ENCODE measurements at places on chromosomes 16 and 17.

DNA sequence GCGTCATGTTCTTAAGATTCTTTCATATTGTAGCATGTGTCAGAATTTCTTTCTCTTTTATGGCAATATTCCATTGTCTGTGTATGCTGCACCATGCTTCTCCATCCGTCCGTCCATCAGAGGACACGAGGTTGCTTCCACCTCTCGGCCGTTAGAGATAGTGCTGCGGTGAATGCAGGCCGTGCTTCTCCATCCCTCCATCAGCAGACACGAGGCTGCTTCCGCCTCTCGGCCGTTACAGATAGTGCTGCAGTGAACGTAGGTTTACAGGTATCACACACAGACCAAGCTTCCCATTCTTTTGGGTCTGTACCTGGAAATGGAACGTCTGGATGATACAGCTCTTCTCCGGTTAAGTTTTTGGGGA lies 113.5 kb downstream of the CMIP start:
- no peak for DNase-seq

DNA sequence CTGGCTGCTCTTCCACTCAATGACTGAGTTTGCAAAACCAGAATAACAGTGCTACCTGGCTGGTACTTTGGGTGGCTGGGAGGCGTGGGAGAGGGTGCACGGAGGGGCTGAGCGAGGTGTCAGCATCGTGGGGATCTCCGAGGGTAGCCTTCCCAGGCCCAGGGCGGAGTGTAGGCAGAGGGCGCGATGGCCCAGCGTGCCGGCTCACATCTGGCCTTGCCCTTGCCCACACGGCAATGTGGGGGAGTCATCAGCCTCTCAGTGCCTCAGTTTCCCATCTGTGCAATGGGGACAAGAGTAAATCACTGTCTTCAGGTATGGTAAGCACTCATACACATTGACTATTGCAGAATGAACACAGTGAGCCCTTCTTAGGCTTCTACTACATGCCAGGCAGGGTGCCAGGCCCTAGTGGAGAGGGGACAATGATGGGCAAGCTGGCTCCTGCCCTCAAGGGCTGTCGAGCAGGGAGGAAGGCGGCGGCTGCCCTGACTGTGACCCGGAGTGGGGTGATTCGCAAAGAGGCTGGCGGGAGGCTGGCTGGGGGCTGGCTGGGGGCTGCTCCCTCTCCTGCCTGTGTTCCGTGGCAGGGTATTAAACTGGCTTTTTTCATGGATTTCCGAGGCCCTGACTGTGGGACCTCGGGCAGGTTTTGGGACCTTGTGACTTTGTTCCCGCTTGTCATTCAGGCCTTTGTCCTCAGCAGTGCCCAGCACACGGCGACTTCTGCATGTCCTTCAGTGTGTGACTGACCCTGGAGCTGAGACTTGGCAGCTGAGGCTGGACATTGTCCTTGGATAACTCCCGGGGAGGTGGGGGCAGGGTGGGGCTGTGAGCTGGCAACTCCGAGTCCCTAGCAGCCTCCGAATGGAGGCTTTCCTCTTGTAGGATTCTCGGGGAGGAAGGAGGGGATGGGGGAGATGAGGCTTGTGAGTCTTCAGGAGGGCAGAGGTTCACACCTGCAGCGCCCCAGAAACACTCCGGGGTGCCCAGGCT lies 243.1 kb downstream of the SEC14L1 start:
- DNase-seq: no peak

- DNase-seq: no peak
These were observed 19.7 kb downstream of the QPRT start for GRCh38 chr16:29698484-29699323.

DNA sequence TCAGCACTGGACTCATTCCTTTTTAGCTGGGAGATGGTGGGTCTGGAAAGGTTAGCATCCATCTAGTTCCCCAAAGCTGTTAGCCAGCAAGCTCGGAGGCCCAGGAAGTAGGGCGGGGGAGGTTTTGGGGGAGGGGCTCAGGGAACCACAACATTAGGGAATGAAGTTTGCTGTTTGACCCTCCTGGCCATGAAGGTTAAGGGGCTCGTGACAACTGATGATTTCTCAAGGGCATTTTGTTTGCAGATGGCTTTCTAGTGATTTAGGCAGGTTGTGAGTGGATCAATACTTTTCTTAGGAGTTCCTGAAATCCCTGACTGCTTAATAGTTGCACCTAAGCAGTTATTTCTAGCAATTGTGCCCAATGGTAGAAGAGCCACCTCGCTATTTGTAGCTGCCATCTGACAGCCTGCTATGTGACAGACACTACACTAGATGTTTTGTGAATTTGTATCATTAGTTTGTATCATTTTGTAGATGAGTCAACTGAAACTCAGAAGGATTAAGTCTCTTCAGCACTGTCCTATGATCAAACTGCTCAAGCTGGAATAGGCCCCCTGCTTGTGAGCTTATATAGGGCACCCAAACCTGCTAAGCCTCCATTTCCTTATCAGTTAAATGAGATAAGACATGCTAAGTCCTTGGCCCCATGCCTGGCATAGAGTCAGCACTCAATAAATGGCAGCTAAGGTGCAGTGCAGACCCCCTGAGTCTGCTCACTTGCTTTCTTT lies 146.4 kb downstream of the IRX3 start:
- no peak for DNase-seq

DNA sequence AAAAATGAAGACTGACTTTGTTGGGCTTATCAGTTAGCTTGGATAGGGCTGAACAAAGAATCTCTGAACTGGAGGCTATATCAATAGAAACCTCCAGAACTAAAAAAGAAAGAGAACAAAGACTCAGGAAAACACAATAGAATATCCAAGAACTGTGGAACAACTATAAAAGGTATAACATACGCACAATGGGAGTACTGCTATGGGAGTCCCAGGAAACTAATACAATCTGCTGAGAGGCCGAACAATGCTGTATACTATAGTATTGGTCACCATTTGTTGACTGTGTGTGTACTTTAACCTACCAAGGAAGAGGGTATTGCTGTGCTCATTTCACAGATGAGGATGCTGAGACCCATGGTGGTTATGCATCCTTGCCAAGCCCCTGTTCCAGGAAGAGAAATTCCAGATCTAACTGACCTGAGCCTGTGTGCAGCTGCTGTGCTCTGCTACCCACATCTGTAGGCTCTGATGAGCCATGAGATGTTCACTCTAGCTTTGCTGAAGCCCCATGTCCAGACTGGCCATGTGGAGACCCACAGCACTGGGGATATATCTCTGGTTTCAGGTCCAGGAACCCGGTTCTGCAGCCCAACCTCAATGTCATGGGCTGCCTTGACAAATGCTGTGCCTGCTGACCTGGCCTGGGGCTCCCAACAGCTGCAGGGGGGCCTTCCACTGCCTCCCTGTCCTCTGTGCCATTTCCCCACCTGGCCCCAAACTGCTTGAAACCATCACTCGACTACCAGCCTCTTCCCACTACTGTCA lies 254.3 kb upstream of the TNRC6C start:
- no peak for DNase-seq

DNA sequence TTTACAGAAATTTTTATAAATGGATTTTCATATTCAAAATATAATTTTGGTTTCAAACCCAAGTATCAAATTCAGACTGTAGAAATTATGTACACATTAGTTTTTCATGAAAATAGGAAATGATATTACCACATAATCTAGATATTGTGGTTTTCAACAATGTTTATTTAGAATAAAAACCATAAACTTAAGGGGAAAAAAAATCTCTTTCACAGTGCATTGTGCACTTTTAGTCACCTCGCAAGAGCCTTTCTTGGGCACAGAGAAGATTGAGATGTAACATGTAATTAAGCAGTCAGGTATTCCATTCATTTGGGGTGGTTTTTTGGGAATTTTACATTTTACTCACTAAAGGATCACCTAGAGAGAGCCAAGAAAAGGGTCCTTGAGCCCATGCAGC lies 104.0 kb downstream of the TANC2 start:
- DNase-seq: no peak

DNA sequence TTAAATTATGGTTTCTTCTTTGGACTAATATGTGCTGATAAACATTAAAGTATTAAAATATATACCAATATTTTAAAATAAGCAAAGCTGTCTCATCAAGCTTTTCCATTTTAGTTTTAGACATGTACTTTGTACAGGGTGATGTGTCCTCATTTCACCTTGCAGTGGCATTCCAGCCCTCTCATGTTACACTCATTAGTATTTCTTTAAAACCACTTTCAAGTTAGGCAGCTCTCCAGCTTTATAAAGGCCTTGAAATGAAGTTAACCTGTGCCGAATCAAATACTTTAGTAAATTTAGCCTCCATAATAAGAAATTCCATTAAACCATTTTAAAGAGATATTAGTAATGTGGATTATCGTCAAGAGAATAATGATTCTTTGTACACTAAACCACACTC lies 107.6 kb upstream of the HLF start:
- no peak for DNase-seq

DNA sequence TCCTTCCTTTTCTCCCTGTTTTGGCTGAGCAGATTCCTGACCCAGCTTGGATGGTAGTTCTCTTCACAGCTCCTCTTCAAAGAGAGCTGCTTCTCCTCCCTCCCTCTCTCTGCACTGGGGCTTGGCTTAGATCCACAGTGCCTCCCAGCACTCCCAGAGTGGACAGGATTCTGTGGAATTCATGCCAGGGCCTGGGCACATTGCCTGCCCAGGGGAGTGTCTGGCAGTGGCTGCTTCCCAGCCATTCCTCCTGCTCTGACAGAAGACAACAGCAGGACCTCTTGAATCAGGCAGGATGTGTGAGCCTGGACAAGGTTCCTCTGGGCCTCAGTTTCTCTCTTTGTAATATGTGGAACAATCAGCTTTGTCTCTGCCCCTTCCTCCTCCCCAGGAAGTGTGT lies 4.5 kb upstream of the MMP28 start:
- no peak for DNase-seq

GRCh38 chr17:4936436-4936835 lies 3.4 kb downstream of the SLC25A11 start:
- no peak for DNase-seq

DNA sequence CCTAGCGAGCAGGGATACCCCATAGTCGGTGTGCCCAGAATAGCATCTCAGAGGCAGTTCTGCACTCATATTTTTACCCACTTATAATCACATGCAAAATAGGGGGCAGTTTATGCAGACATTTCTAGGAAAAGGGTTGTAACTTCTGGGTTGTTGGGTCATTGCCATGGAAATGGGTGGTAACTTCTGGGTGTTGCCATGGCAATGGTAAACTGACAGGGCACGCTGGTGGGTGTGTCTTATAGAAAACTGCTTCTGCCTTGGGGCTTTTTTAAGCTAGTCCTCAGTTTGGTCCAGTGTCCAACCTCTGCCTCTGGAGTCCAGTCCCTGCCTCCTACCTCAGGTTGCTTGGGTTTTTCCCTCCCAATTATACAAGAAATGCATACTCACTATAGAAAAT lies 7.4 kb upstream of the SPAG9 start:
- no peak for DNase-seq

- DNase-seq: no peak
These were observed 24.6 kb downstream of the FZD2 start for GRCh38 chr17:44581868-44582267.

- DNase-seq: no peak
These were observed 23.2 kb downstream of the CDH3 start for GRCh38 chr16:68668266-68668665.

GRCh38 chr17:11486101-11486867 lies 112.0 kb upstream of the DNAH9 start:
- DNase-seq: no peak

DNA sequence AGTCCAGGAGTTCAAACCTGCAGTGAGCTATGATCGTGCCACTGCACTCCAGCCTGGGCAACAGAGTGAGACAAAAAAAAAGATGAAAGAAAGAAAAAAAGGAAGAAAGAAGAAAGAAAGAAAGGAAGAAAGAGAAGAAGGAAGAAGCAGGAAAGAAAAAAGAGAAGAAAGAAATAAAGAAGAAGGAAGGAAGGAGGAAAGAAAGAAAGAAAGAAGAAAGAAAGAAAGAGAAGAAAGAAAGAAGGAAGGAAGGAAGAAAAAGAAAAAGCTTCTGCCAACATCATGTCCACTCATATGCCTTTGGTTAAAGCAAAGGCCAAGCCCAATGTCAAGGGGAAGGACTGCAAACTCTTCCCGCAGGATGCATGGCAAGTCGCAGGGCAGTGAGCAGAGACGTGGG lies 143.2 kb downstream of the IRX3 start:
- DNase-seq: no peak

DNA sequence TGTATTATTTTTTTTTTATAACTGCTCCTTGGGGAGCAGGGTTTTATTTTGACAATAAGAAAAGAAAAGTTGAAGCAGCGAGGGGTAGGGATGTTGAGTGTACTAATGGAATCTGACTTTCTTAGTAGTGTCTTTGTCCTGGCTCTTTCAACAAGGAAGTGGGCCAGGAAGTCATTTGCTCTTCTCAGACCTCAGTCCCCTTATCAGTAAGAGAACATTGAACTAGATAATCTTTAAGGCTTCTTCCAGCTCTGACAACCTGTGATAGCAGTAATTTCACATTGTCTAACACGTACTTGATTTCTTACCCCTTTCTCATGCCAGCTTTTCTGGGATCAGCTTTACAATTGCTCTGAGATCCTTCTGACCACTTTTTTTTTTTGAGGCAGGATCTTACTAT lies 8.3 kb downstream of the LIG3 start:
- no peak for DNase-seq

DNA sequence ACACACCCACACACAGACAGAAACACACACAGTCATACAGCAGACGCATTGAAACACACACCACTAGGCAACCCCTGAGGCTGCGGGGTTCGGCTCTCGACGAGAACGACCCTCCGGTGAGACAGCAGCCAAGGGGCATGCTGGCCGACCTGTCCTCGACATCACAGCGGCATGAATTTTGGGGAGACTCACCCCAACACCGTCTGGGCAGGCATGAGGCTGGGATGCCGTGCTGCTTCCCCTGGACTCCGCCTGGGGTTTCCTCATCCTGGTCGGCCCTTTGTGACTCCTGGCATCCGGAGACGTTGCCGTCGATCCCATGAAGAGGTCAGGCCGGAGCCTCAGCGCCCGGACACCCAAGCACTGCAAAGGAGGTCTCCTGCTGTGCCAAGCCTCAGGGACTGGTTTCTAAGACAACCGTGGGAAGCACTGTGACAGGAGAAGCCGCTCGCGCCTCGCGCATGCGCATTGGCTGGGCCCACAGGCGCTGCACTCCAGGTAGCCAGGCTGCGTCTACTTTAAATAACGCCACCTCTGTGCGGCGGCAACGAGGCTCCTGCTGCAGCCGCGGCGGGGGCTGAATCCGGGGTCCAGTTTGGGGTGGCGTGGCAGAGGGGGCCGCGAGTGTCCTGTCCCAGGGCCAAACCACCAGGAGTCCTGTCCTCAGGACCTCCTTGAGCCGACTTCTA lies 13.8 kb upstream of the KCNJ18 start:
- DNase-seq: no peak

- DNase-seq: no peak
These were observed 127.9 kb upstream of the HS3ST3A1 start for GRCh38 chr17:13729466-13730134.

DNA sequence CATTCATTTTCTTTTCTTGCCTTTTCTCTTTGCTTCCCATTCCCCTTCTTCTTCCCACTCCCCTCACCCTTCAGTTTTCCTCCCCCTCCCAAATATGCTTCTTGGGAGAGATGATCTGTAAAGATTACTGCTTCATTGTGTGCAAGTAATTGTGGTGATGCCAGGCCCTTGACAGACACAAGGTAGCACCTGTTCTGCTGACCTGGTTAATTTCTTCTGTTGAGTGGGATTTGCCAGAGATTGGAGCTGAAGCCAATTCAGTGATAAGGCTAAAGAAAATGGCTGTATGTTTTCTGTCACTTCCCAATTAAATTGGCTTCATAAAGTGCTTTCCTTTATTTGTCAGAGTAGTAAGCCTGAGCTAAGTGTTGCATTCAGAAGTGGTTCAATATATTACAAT lies 44.5 kb downstream of the AATF start:
- DNase-seq: no peak

GRCh38 chr16:85573696-85574641 lies 39.2 kb upstream of the GSE1 start:
- no peak for DNase-seq

- no peak for DNase-seq
These were observed 423.3 kb upstream of the MAF start for GRCh38 chr16:80023865-80024264.
